ENCODE measurements at places on chromosomes 1 and 21.
A peak's percentile ranks its signal among the peaks of the same experiment; 100 is the strongest.

DNA sequence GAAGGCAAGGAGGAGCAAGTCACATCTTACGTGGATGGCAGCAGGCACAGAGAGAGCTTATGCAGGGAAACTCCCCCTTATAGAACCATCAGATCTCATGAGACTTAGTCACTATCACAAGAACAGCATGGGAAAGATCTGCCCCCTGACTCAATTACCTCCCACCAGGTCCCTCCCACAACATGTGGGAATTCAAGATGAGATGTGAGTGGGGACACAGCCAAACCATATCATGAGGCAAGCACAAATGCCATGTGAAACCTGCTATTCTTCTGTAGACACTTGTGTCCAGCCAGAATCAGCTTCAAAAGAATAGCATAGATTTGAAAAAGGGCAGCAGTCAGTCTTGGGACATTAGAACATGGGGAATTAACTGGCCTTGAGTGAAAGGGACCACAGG, 32.2 kb upstream of the UBE2U start:
- DNase-seq, result no peak

- no peak for DNase-seq
Observed at GRCh38 chr1:248900637-248901036, 5.4 kb upstream of the PGBD2 start.

DNA sequence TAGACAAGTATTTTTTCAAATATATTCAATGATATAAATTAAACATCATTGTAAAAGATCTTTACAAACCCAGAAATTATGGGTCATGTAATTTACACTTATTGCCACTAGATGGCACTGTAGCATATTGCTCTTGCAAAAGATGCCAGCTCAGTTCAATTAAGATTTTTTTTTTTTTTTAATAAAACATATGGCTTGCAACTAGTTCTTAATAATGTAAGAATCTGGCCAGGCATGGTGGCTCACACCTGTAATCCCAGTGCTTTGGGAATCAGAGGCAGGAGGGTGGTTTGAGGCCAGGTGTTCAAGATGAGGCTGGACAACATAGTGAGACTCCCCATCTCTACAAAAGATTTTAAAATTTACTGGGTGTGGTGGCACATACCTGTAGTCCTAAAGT, 49.4 kb upstream of the DESI2 start:
- no peak for DNase-seq

- DNase-seq, result no peak
Observed at GRCh38 chr1:117635805-117636204, 30.0 kb downstream of the TENT5C start.

DNA sequence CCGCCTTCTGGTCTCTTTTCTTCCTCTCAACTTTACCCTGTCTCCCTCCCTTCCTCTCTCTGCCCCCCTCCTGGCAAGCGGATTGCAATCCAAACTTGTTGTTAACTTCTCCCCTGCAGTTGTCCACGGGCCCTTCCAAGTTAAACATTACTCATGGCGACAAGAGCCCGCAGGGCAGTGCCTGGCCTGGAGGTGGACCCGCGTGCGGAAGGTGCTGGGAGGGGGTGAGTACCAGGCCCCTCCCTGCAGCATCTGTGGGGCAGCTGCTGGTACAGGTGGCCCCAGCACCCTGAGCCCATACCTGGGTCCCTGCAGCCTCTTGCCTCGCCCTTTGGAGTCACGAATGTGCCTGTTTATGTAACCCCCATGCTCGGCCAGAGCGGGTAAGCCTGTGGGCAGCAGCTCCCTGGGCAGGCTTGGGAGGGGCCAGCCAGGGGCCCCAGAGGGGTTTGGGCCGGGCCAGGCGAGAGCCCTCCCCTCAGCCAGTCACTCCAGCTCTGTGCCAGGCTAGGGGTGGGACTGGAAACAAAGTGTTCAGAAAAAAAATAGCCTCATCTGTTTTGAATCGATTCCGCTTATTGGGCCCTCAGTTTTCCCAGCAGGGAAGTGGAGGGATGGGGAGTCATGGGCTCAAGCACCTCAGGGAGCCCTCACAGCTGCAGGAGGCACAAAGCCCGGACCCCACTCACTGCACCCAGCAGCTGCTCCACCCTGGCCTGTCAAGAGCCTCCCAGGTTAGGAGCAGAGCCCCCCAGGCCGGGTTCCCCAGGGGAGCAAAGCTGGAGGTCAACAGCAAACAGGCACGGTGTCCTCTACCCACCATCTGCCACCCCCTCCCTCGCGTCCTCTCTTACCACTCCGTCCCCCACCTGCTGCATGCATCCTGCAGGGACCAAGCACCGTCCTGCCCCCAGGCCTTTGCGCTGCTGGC, 14.0 kb upstream of the FAAP20 start:
- DNase-seq, result no peak

GRCh38 chr1:52037402-52037814, 3.8 kb upstream of the KTI12 start:
- no peak for DNase-seq

- DNase-seq, result no peak
Observed at GRCh38 chr1:177933881-177934280, 36.0 kb downstream of the SEC16B start.

GRCh38 chr1:240776237-240776636, 164.3 kb upstream of the GREM2 start:
- no peak for DNase-seq

DNA sequence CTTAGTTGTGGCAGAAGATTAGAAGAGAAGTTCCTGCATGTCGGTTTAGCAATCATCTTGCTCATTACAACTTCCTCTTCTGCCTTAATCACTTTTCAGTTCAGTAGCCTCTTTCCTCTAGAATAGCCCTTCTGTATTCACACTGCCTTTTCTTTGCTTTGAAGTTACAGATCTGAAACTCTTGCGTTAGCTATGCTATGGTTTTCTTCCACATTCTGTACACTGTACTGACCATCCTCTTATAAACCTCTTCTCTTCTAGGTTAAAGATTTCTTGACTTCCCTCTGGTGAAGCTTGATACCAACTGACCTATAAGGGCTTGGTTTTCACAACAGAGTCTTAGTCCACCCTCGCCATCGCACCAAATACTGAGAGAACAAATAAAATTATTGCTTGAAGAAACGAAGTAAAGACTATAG, 35.0 kb downstream of the C21orf91 start:
- DNase-seq, result no peak

DNA sequence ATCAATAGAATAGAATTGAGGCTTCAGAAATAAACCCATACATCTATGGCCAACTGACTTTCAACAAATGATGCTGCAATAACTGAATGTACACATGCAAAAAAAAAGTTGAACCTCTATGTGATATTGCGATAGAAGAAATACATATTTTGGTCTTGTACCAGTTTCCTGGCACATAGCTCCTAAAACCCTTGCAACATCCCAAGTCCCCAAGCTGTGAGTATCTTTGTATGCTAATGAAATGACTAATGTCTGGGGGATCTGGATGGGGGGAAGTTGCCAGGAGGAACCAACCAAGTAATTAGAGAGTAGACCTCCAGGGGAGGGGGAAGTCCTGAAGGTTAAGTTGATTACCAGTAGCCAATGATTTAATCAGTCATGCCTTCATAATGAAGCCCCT, 24.4 kb downstream of the BLZF1 start:
- no peak for DNase-seq

- no peak for DNase-seq
Observed at GRCh38 chr1:13462682-13463081, 51.1 kb downstream of the LRRC38 start.

DNA sequence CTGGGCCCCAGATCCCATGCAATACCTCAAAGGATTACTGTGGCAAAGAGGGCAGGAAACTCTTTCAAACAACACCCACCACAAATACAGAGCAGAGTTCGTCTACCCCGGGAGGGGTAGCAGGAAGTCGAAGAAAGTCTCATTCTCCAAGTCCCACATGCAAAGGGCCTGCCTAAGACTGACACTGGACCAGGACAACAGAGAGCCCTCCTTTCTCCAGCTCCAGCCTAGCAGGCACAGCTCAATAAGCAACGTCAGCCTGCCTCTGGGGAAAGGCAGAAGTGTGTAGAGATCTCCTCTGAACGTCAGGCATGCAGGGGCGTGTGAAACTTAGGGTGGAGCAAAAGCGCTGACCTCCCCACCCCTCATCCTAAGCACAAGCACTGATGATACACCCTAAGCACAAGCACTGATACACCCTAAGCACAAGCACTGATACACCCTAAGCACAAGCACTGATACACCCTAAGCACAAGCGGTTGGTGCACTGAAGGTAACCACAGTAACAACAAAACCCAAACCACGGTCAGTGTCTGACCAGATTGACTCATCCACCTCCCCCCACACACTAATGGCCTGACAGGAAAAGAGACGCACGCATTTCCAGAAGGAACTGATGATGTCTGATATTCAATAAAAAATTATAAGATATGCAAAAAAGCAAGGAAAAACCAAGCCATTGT, 1.3 kb downstream of the KRTAP12-3 start:
- no peak for DNase-seq

DNA sequence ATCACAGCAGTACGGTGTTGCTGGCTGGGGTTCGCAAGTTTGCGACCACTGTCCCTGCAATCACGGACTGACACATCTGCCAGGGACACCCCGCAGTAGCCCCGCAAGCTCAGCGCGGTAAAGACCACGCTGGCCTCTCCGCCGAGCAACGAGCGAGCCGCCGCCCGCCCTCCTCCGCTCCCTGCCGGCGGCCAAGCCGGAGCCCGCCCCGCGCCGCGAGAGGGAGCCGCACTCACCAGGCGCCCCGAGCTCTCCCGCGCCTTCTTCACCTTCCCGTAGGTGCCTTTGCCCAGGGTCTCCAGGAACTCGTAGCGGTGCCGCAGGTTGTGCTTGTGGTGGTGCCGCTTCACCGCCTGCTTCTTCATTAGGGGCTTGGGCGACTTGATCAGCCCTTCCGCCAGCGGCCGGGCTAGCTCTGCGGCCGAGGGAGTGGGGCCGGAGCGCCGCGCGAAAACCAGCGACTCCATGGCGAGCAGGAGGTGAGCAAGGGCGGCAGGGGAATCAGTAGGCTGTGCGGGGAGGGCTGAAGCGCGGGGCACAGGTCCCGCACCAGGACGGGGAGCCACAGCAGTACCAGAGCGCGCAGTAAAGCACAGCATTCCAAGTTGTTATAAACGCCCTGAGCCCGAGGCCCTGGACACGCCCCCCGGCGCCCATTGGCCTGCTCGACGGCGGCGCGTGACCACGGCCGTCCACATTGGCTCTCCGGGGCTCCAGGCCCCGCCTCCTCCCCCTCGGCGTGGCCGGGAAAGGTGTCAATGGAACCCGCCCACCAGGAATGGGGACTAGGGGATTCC, at the start of gene NUAK2:
NUAK2 (minus strand) TSS at position 584 of the 797 bp plus-strand sequence; CDS start at position 467, 117 bp downstream.
- DNase-seq, result peak; percentile 96

DNA sequence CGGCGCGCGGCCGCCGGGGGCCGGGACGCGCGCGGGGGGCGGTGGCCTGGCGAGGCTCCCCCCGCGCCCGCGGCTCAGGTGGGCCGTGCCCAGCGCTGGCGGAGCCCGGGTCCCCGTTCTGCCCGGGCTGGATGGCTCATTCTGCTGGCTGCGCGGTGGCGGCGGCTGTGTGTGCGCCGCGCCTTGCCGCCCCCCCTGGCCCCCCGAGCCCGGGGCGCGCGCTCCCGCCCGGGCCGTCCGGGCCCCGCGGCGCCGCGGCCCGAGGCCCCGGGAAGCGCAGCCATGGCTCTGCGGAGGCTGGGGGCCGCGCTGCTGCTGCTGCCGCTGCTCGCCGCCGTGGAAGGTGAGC, at the start of gene EPHB2:
EPHB2 (plus strand) TSS at position 139 of the 349 bp plus-strand sequence; CDS start at position 283, 144 bp downstream.
- DNase-seq, result peak; percentile 41

- no peak for DNase-seq
Observed at GRCh38 chr1:207898836-207899235, 12.1 kb downstream of the CD34 start.

DNA sequence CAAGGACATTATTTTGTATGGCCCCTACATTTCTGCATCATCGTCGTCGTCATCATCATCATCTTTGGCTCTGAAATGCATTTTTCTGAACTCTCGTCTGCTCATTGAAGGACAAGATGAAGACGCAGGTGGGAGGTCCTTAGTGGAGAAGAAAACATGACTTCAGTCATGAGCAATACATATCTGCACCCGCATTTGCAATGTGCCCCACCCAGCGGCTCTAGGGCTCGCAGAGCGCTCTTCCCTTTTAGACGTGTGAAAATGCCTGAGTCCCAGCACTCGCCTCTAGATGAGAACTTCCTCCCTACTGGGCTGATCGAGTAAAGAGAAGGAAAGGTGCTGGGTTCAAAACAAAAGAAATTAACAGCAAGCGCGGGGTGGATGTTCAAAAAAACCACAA, 10.1 kb downstream of the C1orf174 start:
- DNase-seq, result no peak

DNA sequence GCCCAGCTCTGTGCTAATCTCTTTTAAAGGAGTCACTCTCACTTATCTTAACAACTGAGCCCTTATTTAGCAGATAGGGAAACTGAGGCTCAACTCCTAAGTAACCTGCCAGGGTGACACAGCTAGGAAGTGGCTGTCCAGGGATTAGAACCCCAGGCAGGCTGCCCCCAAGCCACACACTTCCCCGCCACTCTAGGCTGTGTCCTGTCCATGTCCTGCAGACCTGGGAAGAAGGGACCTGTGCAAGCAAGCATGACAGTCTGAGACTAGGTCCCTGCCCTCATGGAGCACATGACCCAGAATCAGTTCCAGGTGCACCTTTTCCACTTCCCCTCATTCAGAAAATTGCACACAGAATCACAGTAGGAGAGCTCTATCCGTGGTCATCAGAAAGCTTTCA, 12.2 kb downstream of the KIAA1614 start:
- DNase-seq, result no peak

GRCh38 chr1:240093120-240093961, 1.7 kb downstream of the FMN2 start:
- no peak for DNase-seq

DNA sequence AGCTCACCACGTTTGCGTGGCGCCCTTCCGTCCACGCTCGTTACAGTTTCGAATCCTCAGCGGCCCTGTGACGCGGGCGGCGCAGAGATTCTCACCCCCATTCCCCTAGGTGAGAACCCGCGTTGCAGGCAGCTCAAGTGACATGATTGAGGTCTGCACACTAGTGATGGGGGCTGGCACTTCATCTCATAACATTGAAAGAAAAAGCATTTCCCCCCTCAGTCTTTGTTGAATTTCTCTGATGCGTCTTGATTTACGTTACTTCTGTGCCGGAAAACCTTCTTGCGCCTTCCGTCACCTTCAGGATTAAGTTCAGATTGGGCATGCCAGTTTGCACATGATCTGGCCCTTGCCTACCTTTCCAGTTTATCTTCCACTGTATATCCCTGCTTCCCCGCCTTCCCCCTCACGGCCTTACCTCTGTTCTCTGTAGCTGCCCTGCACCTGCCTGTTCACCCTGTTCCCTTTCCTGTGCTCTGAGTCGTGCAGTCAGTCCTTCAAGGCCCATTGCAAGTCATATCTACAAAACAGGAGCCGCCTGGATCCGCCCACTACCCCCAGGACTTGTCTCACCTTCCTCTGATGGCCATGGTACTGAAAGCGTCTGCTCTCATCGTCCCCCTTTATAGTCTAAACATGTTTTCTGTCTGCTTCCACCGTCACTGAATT, 1.1 kb downstream of the CTPS1 start:
- DNase-seq, result no peak

DNA sequence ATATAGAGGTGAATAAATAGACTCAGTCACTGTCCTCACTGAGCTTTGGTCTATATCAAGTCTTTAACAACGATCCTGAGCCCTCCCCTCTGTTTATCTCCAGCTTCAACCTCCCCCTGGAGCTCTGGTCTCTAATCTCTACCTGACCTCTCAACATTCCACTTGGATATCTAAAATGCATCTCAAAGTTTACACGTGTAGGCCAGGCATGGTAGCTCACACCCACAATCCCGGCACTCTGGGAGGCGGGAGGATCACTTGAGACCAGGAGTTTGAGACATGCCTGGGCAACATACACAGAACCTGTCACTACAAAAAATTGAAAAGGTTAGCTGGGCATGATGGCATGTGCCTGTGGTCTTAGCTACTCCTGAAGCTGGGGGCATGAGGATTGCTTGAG, 53.4 kb downstream of the GADD45A start:
- DNase-seq, result no peak

Data from D721Med (cell line).